T-helper 2 cell (primary cell): ENCODE measurements at places on chromosomes 7 and 10.
A peak's percentile ranks its signal among the peaks of the same experiment; 100 is the strongest.

- no peak for DNase-seq
Observed at GRCh38 chr10:117734731-117735405, 192.3 kb downstream of the EMX2 start.

DNA sequence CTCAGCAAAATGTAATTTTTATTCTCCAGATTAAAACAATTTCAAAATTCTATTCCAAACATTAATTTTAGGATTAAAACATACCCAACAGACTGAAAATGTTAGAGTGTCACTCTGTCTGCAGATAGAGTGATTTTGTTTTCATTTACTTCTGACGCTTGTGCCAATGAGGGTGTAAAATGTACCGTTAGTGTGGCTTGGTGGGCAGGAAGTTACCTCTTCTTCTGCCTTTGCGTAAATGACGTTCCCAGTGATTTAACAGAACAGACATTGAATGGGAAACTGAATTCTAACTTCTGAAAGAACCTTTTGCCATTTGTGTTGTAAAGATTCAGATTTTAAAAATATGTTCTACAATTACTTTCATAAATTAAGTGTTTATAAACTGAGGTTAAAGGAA is 47.0 kb upstream of the DRGX start:
- DNase-seq, result no peak

- no peak for DNase-seq
Observed at GRCh38 chr10:105743343-105744056, 1102.4 kb downstream of the SORCS3 start.

- no peak for DNase-seq
Observed at GRCh38 chr10:7173948-7174347, 236.9 kb downstream of the SFMBT2 start.

DNA sequence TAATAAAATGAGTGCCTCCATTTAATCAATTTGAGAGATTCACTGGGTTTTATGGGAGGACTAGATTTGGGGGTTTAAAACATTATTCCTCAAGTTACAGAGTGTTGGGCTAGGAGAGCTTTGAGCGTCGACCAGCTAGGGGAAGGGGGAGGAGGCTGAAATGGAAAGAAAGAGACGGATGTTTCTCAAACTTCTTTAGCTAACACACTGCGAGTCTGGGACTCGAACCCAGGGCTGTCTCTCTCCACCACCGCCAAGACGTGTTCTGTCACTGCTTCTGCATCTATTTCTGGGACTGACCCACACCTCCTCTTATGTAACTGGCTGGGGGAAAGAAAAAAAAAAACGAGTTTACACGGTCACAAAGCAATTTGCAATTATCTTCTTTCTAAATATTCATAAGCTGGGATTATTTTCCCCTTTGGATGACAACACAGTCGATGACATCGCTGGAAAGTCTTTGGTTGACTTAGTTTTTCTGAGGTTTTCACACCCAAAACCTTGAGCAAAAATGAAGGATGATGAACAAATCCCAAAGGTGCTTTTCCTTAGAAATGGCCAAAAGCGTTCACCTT is 27.2 kb downstream of the CHST15 start:
- no peak for DNase-seq

- DNase-seq, result no peak
Observed at GRCh38 chr10:80411267-80411668, 2.9 kb downstream of the PRXL2A start.

- no peak for DNase-seq
Observed at GRCh38 chr10:5963591-5963990, 13.8 kb downstream of the IL15RA start.

DNA sequence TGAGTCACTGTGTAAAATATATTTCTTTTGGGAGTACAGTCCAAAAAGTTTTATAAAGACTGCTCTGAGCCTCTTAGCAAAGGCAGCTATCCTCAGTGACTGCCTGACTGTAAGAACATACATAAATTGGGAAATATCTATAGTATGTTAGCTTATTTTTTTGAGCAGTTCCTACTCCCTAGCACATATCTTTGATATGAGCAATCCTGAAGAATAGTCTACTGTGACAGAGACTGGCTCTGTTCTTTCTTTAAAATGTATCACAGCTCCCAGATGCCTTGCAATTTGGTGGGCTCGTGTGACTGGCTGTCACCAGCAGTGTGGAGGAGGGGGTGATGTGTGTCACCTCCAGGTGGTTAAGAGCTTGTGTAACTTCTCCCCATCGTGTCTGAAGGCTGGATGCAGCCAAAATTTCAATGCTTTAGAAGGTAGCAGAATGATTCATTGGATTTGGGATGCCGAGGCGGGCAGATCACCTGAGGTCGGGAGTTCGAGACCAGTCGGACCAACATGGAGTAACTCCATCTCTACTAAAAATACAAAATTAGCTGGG is 47.9 kb downstream of the MTERF1 start:
- no peak for DNase-seq

GRCh38 chr7:113928112-113928511 is 9.3 kb upstream of the PPP1R3A start:
- DNase-seq, result no peak

DNA sequence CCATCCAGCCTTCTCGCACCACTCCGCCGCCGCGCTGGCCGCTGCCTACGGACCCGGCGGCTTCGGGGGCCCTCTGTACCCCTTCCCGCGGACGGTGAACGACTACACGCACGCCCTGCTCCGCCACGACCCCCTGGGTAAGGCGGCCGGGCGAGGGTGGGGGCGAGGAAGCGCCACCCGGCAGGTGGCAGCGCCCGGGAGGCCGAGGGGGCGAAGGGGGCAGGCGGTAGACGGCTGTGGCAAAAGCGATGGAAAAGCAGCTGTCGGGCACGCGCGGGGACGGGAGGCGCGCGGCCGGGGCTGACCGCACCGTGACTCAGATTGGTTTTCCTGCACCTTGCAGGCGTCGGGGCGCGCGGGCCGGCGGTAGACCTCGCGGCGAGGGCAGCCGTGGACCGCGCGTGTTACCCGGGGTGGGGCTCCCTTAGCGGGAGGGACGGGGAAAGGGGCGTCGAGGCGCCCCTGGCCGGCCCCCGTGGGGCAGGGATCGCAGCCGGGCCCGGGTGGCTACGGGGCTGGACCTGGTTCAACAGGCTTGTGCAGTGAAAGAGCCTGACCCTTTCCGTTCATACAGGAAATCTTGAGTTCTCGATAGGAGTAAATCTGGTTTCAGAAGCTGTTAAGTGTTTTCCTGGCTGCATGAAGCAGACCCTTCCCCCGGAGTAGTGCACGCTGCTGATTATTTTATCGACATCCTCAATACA is 608 bp downstream of the HHEX start:
- peak; percentile 58 for DNase-seq

DNA sequence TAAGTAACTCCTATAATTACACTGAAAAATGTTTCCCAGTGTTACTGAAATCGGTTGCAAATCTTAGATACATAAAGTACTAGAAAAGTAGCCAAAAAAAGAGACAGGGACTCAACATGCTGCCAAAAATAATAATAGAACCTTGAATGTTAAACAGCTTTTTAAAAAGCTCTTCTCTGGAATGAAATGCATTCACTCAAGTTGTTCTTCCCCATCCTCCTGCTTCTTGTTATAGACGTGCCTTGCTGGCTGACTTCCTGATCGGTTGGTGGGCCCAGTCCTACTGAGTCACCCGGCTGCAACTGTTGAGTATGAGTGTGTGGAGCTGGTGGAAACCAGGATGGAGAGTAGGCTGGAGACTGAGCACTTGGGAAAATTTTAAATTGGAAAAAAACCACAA is 30.6 kb upstream of the RAPGEF5 start:
- DNase-seq, result no peak

DNA sequence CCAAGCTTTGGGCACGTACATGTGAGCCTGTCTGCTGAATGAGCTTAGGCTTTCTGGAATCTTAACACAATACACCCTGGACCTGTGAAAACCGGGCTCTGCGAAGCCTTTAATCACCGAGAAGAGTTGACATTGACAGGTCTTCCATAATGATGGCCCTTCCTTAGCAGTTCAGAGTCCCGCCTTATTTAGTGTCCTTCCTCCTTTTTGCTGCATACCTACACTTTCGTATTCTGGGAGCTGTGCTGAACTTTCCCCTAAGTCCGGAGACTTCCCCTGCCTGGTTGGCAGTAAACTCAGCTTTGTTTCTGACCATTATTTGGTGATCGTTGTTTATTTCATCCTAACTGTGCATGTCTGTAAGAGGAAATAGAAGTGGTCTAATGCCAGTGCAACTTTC is 212.0 kb downstream of the CAMK1D start:
- DNase-seq, result no peak

GRCh38 chr7:46759711-46760480 is 822.0 kb downstream of the TNS3 start:
- no peak for DNase-seq
